ENCODE measurements at places on chromosomes 11 and 22. TPM values are rescaled to one million over a fixed set of nuclear protein-coding genes. Genes with fewer than 3 reads are reported as not detected.

The CNGA4 gene
- not detected for total RNA-seq

The RFPL1 gene
- total RNA-seq, result not detected

The SPINDOC gene
- total RNA-seq, result 16.8 TPM

The ZNF215 gene
- total RNA-seq, result 0.13 TPM

The CD3G gene
- total RNA-seq, result not detected

The MISFA gene
- total RNA-seq, result 1.0 TPM

The PHF5A gene
- 40.0 TPM for total RNA-seq

The OOSP4A gene
- total RNA-seq, result not detected

The DDIAS gene
- total RNA-seq, result 0.94 TPM

The PATE2 gene
- total RNA-seq, result not detected

The OR6T1 gene
- total RNA-seq, result not detected

The LRRC10B gene
- total RNA-seq, result not detected

The PVALB gene
- total RNA-seq, result 30.7 TPM

The MLC1 gene
- not detected for total RNA-seq

The BAIAP2L2 gene
- 0.45 TPM for total RNA-seq

The ARHGAP32 gene
- total RNA-seq, result 10.2 TPM

The PGM2L1 gene
- 17.9 TPM for total RNA-seq

The OR51M1 gene
- total RNA-seq, result not detected

The SLC22A12 gene
- not detected for total RNA-seq

The CD248 gene
- not detected for total RNA-seq

The PANX3 gene
- total RNA-seq, result not detected

The TRIM51 gene
- total RNA-seq, result not detected

The OR10D3 gene
- not detected for total RNA-seq

The GAB2 gene
- total RNA-seq, result 38.0 TPM

The PTPN5 gene
- not detected for total RNA-seq

The C11orf97 gene
- total RNA-seq, result not detected

The LMO2 gene
- 10.6 TPM for total RNA-seq

The LIF gene
- total RNA-seq, result 13.5 TPM

The CCDC73 gene
- not detected for total RNA-seq

The RFPL2 gene
- total RNA-seq, result not detected

The SCGB1D1 gene
- not detected for total RNA-seq

The OR2AT4 gene
- not detected for total RNA-seq

The ACR gene
- not detected for total RNA-seq

The FAM227A gene
- total RNA-seq, result 1.6 TPM

The SYT8 gene
- 2.8 TPM for total RNA-seq

The CARD18 gene
- not detected for total RNA-seq

The LRRC4C gene
- total RNA-seq, result not detected

The IL17REL gene
- total RNA-seq, result not detected

The KIRREL3 gene
- total RNA-seq, result 2.1 TPM

The XBP1 gene
- 224 TPM for total RNA-seq

The FOLR2 gene
- total RNA-seq, result not detected

The SLC35E4 gene
- total RNA-seq, result 16.9 TPM

The OTOG gene
- total RNA-seq, result 0.10 TPM
